Activated T-cell treated with anti-CD3 and anti-CD28 coated beads for 1 hour (primary cell): ENCODE measurements at places on chromosomes 12 and 14.

DNA sequence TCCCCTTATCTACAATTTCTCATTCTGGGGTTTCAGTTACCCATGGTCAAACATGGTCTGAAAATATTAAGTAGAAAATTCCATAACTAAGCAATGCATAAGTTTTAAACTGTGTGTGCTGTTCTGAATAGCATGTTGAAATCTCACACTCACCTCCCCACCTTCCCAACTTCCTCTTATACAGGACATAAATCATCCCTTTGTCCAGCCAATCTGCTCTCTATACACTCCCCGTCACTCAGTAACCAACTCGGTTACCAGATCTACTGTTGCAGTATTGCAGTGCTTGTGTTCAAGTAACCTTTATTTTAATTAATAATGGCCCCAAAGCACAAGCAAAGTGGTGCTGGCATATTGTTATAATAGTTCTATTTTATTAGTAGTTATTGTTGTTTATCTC lies 420.5 kb downstream of the GXYLT1 start:
- no peak for DNase-seq

GRCh38 chr14:34359420-34360117 lies 102.5 kb downstream of the SPTSSA start:
- no peak for DNase-seq

DNA sequence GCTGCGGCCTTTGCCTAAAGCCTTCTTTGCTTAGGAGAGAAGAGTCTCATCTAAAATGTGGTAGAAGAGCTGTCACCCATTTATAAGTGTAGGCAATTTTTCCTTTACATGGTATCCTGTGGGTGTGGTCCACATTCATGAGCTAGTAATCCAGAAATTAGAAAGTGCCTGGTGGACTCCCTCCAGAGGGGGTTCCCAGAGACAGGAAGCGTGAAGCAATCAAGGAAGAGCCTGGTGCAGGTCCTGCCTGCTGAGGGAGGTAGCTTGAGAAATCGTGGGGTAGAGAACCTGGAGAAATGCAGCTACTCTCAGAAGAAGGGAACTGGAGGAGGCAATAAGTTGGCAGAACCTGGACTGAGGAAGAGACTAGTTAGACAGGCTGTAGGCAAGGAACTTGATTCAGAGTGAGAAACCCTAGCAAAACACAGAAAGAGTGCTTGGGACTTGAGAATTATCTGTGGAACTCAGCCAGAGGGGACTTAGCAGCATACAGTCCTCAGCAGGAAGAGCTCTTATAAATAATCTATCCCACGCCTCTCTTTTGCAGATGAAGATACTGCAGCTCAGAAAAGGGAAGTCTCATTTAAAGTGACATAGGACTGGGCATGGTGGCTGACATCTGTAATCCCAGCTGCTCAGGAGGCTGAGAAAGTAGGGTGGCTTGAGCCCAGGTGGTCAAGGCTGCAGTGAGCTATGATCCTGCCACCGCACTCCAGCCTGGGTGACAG lies 182.4 kb upstream of the CCND2 start:
- no peak for DNase-seq

GRCh38 chr14:95038521-95039250 lies 118.6 kb downstream of the DICER1 start:
- no peak for DNase-seq

- no peak for DNase-seq
Observed at GRCh38 chr14:85342858-85343607, 186.9 kb upstream of the FLRT2 start.

DNA sequence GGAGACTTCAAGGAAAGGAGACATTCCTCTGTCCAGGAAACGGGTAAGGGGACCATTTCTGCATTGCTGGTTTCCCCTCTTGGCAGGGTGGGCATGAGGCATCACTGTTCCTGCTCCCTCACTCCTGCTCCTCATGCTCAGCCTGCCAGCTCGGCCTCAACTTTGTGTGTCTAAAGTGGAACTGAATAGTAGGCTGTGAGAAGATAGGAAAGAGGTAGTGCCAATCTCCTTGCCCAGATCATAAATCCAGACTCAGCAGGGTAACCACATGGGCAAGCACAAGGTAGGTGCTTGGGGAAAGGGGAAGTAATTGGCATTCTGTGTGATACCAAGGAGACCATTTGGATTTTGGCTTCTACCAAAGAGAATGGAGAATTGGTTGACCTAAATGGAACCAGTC lies 2.6 kb downstream of the LTB4R start:
- no peak for DNase-seq

DNA sequence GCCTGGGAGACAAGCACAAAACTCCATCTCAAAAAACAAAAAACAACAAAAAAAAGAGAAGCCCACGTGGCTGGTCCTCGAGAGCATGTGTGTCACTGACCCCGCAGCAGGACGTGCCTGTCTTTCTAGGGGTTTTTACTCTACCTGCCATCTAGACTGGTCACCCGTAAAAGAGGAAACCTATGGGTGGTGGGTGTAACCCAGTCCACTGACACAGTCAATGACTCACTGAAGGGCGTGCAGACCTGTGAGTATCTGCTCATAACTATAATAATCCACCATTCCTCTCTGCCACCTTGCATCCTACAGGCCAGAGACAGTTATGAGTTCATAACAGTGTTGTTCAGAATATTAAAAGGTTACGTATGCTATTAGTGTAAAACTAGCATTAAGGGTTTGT lies 4.6 kb downstream of the GOLGA3 start:
- DNase-seq: no peak

GRCh38 chr14:21229821-21230220 lies 39.4 kb downstream of the HNRNPC start:
- DNase-seq: no peak

DNA sequence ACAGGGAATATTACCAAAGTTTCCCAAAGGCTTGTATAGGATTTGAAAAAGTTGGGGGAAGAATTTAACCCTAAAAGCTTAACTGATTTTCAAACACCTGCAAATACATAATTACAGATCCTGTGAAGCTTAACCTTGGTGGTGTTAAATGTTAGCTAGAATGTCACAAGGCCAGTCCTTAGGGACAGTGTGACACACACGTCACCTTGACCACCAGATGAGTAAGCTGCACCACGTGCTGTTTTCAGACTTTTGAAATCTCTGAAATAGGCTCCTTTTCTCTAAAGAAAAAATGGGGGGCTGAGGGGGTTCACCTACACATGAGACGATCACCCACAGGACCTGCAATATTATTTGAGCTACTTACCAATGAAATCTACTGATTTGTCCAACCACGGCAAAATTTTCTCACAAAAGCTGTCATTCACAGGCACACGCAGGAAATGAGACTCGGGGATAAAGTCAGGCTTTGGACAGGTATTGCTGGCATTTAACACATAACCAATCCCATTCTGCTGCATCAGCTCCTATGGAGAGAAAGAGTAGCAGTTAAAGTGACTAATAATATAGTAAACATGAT lies 75.9 kb downstream of the DUSP16 start:
- no peak for DNase-seq

- no peak for DNase-seq
Observed at GRCh38 chr12:59780605-59781135, 184.8 kb downstream of the SLC16A7 start.

DNA sequence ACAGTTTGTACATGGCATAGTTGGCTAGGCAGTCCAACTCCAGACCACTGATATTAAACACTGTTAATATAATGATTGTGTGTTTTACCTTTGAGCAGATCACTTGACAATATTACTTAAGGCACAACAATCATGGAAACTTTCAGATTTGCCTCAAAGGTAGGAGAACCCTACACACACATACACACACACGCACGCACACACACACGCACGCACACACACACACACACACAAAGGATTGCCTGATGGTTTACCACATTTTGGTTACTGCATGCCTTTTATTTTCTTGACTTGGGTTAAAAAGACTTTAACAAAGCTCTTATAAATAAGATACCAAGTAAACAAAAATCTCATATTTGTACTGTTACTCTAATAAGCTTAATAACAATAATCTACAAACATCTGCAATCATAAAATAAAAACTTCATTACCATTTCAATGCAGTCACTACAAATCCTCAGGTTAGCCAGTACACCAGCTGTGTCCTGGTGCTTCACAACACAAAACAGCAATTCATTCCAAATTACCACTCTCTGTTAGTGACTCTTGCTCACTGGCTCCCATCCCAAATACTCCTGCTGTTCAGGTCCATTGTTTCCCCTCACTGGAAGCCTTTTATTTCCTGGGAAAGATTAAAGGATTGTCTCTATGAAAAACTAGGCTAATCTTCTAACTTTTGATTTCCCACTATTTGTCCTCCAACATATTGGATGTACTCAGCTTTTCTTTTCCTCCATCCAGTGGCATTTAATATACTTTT lies 175.2 kb upstream of the ATP2B1 start:
- no peak for DNase-seq

DNA sequence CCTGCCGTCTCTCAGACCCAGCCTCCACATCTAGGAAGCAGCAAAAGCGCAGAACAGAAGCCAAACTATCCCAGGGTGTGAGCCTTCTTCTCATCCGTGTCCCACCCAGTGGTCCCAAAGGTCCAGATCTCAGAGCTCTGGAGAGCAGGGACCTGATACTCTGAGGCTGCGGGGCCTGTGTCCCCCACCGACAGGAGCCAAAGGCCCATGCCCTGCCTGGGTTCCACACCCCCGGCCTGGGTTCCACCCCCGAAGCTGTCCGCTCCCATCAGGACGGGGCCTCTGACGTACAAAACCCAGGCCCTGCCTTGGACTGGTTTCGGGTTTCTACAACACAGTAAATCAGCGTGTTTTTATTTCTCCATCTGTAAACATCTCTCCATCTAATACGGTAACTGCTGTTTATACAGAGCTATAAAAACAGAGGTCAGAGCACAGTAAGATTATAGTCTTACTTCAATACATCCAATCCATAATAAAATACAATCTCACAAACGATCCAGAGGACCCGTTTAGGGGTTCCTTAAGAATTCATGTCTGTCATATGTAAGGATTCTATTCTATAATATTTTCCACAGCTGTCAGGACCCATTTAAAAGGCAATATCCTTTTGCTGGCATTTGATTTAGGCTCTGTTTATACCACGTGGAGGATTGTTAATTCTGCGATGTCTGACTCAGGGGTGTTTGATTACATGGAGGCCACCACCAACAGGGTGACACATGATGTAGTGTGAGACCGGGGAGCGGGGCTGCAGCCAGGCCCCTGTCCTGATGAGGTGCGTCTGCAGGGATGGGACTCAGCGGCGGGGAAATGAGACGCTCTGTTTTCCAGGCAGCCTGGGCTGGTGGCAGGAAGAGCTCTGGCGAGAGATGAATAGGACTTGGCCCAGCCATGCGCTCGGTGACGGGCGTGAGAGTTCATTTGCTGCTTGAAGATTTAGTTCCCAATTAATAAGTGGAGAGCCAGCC lies 110.3 kb downstream of the DICER1 start:
- no peak for DNase-seq

- no peak for DNase-seq
Observed at GRCh38 chr12:111850526-111850925, 8.5 kb downstream of the MAPKAPK5 start.

GRCh38 chr14:87940894-87941293 lies 52.1 kb downstream of the GALC start:
- DNase-seq: no peak

DNA sequence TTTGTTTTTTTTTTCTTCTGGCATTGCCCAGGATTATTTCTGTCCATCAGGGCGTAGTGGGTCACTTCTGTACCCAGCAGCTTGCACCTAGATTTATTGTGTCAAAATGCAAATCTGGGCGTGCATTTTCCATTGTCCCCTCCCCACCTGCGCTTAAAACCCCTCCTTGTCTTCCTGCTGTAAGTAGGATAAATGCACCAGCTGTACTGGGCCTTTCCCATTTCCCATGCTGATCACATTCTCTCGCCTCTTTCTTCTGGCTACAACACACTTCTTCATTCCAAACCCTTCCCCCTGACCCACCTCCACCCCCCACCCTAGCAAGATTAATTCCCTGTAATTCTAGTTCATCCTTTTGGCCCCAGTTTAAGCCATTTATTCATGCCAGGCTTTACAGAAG lies 128.0 kb downstream of the ETV6 start:
- DNase-seq: no peak

GRCh38 chr12:121170151-121170550 lies 37.5 kb downstream of the P2RX7 start:
- DNase-seq: no peak
